Uterus (tissue), 4 donors: ENCODE measurements at places on chromosomes 16 and 17. TPM values are rescaled to one million over a fixed set of nuclear protein-coding genes. Genes with fewer than 3 reads are reported as not detected.

Gene NGFR
- 15.6 TPM for total RNA-seq

Gene CMTM3
- 67.9 TPM for total RNA-seq

Gene SERPINF2
- total RNA-seq = 0.83 TPM

Gene PRAC1
- not detected for total RNA-seq

Gene COL1A1
- total RNA-seq = 59.4 TPM

Gene TP53TG3
- total RNA-seq = not detected

Gene KRT28
- not detected for total RNA-seq

Gene ENPP7
- not detected for total RNA-seq

Gene ATP5PD
- 282 TPM for total RNA-seq

Gene TNFSF13
- 38.2 TPM for total RNA-seq

Gene CEP295NL
- 14.5 TPM for total RNA-seq

Gene PLA2G10
- total RNA-seq = not detected

Gene FAM83G
- total RNA-seq = 1.0 TPM

Gene TMEM235
- total RNA-seq = not detected

Gene TMC5
- total RNA-seq = not detected

Gene CTRL
- total RNA-seq = 1.0 TPM

Gene DCTN5
- total RNA-seq = 5.6 TPM

Gene DNAAF8
- total RNA-seq = 0.67 TPM

Gene FGF11
- 17.9 TPM for total RNA-seq

DNA sequence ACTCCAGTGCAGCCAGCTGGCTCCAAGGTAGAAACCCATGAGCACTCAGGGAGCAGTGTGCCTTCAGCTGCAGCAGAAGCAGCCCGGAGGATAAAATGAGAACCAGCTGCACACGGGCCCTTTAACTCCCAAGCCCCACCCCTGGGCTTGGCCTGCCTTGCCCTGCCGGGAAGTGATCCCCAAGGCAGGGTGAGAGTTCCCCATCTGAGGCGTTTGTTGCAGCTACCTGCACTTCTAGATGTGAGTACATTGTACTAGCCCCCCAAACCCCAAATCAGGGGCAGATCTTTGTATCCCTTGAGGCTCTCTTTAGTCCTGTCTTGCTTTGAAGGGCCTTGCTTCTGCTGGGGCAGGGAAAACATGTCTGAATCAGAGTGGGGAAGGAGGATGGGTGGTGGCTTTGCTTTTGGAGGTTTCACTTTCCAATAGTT lies at the start of gene MVP:
Gene MVP, plus strand, starts transcription at position 192 of the 431 bp plus-strand sequence. CDS start 10,088 bp downstream, outside the sequence.
- DNase-seq = peak; percentile 73

DNA sequence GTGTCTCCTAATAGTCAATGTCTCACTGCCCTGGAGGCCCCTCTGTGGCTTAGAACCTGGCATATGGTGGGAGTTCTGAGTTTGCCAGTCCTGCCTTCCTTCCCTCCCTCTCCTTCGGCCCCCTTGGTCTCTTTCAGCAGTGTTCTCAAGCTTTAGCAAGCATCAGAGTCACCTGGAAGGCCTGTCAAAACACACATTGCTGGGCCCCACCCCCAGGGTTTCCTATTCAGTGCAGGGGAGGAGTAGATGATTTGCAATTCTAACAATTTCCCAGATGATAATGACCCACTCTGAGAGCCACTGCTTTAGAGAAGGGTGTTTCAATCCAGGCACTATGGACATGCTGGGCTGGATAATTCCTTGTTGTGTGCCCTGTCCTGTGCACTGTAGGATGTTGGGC lies 26.4 kb upstream of the TMEM220 start:
- DNase-seq = no peak

DNA sequence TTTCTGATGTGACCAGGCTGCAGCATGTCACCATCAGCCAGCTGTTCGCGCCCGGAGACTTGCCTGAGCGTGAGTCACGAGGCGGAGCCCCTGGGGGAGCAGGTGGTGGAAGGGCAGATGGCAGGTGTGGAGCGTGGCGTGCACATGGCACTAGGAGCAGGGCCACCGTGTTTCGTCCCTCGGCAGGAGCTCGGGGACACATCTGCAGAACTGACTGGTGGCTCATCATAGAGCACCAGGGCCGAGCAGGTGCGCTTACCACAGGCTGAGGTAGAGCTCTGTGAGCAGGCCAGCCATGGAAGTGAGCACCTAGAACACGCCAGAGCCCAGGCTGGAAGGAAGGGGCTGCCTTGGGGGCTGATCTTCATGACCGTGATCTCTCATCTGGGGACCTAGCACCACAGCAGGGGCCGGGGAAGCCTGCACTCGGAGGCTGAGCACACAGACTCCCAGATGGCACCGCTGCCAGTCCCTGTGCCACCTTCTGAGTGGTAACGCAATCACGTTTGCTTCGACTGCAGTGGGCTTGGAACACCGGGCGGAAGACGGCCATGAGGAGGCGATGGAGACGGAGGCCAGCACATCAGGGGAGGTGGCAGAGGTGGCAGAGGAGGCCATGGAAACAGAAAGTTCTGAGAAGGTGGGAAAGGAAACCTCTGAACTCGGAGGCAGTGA lies 61.8 kb upstream of the ENDOV start:
- DNase-seq = no peak

DNA sequence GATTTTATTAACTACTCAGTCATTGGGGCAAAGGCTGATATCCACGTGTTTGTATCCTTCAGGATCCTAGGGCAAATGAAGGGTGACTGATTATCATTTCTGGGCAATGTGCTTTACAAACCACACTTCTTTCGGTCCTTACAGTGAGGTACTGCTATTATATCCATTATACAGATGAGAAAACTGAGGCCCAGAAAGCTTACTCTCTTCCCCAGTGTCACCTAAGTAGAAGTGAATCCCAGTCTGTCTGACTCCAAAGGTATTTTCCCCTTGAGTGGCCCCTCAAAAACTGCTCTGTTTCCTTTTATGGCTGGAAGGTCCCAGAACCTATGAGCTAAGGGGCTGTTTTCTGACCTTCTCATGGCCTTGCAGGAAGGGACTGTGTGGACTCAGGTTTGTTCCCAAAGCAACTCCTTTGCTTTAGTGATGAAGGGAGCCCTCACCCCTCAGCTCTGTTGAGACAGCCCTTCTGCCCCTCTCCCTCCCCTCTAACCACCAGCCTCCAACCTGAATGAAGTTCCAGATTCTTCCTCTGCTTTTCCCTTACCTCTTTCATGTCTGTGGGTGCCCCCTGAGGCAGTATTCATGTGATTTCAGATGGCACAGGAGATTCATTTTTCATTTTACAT lies 27.4 kb upstream of the ADGRG1 start:
- no peak for DNase-seq

DNA sequence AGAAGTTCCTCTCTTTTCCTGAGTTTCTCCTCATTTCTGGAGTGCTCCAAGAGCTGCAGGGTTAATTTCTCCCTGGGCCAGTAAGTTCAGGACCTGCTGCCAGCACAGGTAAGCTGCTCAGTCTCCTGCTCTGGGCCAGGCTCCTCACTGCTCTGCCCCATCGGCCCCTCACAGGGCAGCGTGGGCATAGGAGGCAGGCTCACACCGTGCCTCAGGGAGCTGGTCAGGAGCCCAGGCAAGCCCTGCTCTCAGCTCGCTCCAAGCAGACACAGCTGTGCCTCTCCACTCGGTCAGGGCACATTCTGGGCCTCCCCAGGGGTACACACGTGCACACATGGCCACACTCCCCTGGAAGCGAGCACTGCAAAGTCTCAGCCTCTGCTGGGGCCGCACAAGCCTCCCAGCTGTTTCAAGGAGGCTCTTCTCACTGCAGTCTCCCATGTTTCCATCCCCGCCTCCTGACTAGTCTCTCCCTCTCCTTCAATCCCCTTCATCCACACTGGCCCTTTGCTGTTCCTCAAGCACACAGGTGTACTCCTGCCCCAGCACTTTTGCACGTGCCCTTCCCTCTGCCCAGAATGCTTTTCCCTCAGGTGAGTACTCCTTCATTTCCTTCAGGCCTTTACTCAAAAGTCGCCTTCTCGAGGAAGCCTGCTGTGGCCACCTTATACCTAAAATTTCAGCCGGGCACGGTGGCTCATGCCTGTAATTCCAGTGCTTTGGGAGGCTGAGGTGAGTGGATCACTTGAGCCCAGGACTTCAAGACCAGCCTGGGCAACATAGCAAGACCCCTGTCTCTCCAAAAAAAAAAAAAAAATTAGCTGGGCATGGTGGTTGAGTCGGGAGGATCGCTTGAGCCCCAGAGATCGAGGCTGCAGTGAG lies 53.2 kb downstream of the AKAP1 start:
- no peak for DNase-seq

- DNase-seq = peak; percentile 70
These were observed 9.1 kb downstream of the TP53I13 start for GRCh38 chr17:29577385-29578211.

GRCh38 chr17:43733956-43734355 lies 24.6 kb downstream of the SOST start:
- DNase-seq = no peak

DNA sequence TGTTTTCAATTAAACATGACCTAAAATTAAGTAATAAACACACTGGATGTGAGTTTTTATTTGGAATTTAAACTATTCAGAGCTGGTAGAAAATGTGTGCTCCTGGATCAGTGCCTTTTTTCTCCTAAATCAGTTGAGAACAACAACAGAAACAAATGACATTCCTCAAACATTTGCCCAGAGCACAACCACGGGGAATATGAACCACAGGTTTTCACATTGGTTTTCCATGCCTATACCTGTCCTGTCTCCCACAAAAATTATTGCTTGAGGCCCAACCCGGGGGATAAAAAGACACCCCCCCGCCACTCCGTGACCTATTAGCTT lies 6.8 kb downstream of the HSBP1 start:
- DNase-seq = no peak

GRCh38 chr17:39222151-39222550 lies 3.6 kb downstream of the STAC2 start:
- DNase-seq = no peak

DNA sequence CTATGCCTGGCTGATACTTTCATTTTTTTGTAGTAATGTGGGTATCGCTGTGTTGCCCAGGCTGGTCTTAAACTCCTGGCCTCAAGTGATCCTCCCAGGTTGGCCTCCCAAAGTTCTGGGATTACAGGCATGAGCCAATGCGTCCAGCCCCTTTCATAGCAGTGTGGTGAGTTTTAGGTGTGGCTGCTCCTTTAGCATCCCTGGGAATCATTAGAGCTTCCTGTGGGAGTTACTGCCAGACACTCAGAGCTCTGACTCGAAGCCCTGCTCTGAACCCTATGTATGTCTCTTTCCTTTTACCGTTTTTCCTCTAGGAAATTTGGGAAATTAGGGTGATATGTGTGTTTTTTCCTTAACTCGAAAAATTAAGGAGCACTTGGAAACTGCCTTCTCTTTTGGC lies 44.5 kb downstream of the NDE1 start:
- DNase-seq = no peak

GRCh38 chr17:33124871-33125551 lies 133.4 kb downstream of the SPACA3 start:
- DNase-seq = no peak

- no peak for DNase-seq
These were observed 231.4 kb upstream of the WSCD1 start for GRCh38 chr17:5838661-5839300.

GRCh38 chr16:1691956-1692355 lies 13.9 kb downstream of the JPT2 start:
- DNase-seq = no peak

DNA sequence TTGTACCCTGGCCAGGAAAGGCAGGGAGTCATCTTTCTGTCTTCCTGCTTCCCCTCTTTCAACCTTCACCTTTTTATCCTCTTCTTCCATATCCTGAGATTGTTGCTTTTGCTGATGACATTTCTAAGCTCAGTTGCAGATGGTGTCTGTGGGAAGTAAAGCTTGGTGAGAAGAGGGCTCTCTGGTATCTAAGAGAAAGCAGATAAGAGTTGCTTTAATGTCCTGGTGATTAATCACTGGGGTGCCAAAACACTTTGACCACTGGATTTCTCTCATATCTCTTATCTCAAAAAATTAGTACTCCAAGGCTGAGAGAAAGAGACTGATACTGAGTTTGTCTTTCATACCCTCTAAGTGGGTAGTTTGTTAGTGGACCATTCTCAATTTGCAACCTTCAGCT lies 71.3 kb downstream of the NEUROD2 start:
- no peak for DNase-seq

DNA sequence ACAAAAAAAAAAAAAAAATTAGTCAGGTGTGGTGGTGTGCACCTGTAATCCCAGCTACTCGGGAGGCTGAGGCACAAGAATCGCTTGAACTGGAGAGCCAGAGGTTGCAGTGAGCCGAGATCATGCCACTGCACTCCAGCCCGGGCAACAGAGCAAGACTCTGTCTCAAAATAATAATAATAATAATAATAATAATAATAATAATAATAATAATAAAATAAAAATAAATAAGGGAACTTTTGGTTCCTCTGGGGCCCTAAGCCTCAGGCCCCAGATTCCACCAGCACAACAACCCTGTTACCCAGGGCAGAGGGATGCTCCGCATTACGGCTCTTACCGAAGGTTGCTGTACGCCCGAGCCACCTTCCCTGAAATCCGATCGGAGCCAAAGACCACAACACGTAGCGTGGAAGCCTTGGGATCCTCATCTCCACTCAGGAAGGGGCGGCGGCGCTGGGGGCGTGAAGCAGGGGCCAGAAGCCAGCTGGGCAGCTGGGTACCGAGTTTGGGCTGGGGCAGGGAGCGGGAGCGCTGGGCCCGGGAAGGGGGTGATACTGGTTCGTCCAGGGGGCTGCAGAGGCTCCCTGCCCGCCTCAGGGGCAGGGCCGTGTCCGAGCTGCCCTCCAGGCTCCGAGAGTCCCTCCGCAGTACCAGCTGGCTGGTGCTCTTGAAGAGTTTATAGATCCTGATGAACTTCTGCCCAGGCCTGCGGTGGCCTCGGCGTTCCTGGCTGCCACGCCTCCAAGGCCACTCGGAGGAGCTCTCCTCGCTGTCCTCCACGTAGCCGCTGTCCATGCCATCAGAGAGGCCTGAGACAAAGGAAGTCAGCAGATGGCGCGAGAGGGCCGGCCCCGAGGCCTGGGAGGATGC lies 20.6 kb upstream of the PIK3R6 start:
- DNase-seq = no peak

DNA sequence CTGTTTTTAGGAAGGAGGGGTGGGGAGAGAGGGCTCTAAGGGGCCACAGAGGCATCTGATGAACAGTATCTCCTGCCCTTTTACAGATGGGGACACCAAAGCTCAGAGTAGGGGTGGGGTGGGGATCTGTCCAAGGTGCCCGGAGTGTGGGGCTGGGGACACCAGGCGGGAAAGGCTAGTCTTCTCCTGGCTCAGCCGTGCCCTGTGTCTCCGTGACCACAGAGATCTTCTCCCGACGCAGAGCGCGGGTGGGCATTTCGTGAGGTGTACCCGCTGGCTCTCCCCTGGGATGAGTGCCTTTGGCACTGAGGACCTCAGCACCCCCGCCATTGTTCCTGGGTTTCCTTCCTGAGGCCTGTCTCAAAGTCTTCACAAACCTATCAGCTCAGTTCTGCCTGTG lies 209.6 kb downstream of the NTN1 start:
- DNase-seq = no peak

DNA sequence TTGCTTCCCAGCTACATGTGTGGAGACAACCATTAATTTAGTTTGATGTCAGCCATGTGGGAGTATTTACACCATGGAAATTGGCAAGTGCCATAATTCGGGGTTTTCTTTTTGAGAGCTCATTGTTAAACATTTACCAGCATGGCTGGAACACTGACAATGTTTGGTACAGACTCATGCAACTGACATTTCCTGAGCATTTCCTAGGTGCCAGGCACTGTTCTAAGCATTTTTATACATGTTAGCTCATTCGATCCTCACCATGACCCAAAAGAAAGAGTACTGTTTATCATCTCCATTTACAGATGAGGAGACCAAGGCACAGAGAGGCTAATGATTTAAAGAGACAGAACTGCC lies 86.9 kb downstream of the FOXL1 start:
- no peak for DNase-seq

GRCh38 chr16:84471316-84471715 lies 33.1 kb downstream of the MEAK7 start:
- no peak for DNase-seq

GRCh38 chr17:21295036-21295952 lies 10.8 kb downstream of the MAP2K3 start:
- DNase-seq = no peak
